ENCODE measurements at places on chromosomes 6 and 20.

- no peak for DNase-seq
Observed at GRCh38 chr6:120484146-120484545, 850.1 kb downstream of the TBC1D32 start.

GRCh38 chr6:32087574-32088486 is 21.3 kb downstream of the TNXB start:
- DNase-seq = peak; percentile 49

DNA sequence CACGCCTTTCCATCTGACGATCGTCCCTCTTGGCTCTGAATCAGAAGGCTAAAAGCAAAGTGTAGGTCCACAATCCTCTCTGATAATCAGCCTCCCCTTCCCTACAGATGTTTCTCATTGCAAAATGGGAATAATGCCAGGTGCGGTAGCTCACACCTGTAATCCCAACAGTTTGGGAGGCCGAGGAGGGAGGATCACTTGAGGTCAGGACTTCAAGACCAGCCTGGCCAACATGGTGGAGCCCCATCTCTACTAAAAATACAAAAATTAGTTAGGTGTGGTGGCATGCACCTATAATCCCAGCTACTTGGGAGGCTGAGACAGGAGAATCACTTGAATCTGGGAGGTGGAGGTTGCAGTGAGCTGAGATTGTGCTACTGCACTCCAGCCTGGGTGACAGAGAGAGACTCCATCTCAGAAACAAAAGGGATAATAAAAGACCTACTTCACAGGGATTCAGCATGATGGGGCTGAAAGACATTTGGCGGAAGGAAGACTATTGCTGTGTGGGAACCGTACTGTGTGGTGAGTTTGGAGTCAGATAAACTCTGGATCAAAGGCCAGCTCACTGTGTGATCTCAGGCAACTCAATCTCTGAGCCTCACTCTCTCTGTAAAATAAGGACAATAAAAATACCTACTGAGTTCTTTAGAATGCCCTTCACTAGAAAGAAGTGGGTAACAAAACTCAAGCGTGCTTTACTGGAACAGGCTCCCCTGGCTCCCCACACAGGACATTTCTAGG is 15.9 kb upstream of the SLC9A8 start:
- no peak for DNase-seq

DNA sequence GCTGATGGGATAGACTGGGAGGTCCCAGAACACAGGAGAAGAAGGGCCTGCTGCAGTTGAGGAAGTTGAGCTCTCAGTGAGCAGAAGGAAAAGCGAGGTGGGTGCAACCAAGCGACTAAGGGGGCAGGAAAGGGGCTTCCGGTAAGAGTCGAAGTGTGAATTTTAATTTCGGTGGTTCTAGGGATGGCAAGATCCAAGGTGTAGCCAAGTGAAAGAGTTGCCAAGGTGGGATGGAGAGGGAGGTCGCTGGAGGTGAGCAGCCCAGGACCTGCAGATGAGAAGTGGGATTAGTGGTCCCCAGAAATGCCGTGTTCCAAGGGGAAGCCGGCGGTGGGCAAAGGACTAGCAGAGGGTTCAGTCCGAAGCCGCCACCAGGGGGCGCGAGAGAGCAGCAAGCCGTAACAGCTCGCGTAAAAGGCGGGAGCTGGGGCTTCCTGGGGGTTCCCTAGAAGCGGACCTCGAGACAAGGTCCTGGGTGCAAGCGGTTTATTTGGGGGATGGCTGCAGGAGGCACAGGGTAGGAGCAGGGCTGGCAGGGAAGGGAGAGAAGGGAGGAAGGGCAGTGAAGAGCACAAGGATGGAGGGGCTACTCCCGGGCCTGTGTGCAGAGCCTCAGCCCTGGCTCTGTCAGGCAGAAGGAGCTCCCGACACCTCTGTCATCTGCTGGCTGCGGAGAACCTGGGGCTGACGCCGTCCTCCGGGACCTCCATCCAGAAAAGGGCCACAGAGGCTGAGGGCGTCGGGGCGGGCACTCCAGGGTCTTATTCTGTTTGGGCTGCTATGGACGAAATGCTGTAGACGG is 103.6 kb downstream of the PAX1 start:
- DNase-seq = peak; percentile 59

DNA sequence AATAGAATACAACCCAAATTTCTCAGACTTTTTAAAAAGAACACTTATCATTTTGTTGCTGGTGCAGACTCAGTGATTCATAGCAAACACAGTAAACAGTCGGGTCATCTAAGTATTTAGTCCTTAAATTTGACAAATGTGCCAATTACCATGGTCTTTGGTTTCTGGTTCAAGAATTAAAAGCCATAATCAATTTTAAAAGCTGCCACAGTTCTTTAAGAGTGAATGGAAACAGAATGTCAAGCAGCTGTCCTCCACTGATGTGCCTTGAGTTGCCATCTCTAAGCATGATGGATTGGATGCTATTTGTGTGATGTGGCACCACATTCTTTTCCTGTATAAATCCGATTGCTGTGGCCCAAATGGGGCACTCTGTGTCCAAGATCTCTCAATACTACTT is 67.2 kb upstream of the MLIP start:
- DNase-seq = no peak

GRCh38 chr6:131400779-131401496 is 172.1 kb upstream of the ARG1 start:
- DNase-seq = no peak

DNA sequence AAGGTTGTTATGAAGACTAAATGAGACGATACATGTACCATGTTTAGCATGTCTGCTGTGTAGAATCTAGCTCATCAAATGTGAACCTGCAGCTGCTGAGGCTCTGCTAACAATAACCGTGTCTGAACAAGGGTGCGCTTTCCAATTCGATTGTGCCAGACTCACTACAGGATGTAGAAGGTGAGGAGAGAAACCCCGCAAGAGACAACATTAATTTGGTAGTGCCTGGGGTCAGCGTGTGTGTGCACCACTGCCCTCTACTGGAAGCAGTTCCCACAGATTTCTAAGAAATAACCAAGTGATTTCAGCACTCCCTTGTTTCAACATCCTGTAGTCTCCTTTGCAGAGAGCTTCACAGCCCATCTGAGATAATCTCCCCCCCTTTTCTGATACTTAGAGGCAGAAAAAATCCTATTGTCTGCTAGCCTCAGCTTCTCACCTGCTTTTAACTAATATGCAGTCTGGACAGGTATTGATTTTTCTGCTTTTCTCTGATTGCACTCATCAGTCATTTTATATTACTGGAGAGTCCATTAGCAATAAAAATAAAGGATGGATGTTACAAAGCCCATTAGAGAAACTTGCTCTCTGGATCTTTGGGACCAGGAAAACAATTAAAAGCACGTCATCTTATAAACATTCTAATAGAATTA is 96.7 kb upstream of the BACH2 start:
- peak; percentile 85 for DNase-seq

GRCh38 chr20:62601172-62601571 is 41.1 kb upstream of the SLCO4A1 start:
- DNase-seq = no peak

DNA sequence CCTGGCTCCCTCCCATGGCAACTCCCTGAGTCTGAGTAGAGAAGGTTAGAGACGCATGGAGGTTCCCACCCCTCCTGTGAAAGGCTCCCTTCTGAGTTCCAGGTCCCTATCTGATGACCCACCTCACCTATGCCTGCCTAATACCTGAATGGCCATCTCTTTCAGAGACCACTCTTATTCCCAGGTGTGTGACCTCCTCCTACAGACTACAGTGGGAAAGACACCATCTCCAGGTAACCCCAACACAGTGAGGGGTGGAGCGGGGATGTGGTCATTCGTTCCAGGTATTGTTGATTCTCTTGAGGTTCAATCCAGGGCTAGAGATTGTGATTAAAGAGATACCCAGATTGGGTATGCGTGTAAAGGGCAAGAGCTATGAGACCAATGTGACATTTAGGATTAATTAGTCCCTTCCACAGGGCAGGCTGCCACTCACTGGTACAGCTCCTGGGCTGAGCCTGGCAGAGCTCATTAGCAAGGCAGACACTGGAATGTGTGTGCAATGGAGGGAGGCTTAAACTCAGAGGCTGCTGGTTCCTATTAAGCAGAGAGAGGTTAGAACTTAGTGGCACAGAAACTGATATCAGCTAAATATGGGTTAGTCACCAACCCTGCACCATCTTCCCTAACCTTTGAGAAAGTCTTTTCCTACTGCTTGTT is 46.5 kb upstream of the IER3 start:
- DNase-seq = no peak

DNA sequence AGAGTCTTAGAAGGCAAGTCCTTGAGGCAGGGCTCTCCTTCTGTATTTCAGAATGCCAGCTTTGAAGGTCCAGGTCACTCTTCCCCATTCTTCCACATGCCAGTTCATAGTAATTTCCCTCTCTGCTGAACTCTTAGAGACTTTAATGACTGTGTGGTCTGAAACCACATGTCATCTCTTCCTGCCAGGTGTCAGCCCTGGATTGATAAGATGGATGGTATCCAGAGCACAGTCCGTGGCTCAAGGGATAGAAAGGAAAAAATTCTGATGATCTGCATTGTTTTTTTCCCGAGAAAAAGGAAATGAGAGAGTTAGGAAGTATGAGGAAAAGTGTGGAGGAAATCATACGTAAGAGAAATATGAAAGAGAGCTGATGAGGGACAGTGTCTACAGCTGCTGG is 250.9 kb downstream of the TPBG start:
- DNase-seq = no peak

DNA sequence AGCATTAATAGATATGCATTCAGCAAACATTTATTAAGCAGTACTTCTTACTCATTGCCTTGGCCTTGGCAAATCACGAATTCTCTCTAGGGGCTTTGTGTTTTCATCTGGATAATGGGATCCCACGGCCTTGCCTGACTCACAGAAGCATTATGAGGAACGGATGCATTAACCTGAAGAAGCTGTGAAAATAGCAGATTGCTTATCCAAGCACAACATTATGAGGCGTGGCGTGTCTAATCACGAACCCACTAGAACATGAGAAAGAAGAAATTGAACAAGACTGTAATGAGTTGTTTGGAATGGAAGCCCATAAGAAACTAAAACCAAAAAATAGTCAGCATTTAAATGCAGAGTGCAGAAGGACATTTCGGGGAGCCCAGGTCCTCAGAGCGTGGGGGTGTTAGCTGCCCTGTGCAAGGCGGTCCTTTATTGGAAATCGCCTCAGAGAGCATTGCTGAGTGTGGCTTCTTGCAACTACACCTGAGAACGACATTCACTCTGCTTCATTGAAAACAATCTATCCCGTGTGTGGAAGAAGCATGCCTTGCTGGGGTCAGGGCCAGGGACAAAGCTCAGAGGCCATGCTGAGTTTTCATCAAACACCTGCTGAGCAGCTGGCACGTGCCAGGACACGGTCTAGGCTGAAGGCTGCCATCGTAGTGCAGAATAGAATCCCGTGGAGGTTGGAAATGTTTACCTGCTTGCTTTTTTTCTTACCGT is 179.9 kb downstream of the ZDHHC14 start:
- DNase-seq = no peak

DNA sequence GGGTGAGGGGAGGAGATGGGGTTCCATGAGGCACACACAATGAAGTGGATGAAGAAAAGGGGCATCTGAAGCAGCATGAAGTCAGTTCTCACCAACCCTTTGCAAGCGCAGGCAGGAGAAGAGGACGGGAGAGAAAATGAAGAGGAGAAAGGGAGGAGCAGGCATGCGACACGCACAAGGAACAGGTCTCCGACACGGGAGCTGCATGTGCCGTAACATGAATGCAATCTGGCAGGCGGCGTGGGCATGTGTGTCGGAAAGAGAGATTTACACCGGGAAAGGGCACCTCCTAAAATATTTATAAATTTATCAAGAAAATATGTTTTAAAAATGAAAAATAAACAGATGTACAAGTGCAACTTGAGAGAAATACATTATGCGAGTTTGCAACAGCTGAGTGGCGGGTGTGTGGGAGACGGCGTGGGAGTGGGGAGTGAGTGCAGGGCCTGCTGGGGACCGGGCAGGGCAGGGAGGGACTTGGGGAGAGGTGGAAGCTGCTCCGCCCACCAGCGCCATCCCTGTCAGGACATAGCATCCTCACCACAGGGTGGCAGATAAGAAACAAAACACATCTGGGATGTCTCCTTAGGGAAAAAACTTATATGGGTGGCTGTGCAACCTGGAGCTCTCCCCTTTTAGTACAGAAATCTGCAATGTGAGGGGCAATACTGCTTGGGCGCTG is 40.6 kb downstream of the GJA10 start:
- DNase-seq = no peak

DNA sequence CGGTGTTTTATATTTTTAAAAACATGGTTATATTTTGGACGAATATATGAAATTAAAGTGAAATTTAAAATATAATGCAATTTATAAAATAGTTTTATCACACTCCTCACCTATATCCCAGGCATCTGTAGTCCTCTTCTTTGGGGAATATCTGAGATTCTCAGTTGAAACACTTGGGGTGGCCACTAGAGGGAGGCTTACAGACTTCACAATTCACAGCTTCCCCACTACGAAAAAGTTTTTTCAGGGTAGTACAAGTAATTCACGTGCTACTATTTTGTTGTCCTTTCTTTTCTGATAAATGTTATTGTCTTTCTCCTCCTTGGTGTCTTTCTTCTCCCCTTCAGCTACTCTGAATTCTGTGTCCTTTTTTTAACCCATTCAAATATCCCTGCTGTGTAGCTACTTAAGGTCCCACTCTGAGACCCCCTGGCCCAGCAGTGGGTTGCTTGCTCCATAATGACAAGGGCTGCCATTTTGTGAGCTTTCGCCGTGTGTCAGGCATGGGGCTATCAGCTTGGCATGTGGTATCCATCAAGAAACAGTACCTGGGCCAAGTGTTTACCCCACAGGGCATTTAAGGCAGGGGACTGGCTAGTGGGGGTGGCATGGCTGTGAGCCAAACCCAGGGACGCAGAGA is 43.6 kb upstream of the PHACTR3 start:
- peak; percentile 49 for DNase-seq

GRCh38 chr6:1611572-1612298 is 2.0 kb downstream of the FOXC1 start:
- DNase-seq = peak; percentile 24

GRCh38 chr20:36544134-36545018 is 3.1 kb downstream of the MYL9 start:
- no peak for DNase-seq

GRCh38 chr20:38573413-38573812 is 7.6 kb upstream of the ADIG start:
- DNase-seq = peak; percentile 18

DNA sequence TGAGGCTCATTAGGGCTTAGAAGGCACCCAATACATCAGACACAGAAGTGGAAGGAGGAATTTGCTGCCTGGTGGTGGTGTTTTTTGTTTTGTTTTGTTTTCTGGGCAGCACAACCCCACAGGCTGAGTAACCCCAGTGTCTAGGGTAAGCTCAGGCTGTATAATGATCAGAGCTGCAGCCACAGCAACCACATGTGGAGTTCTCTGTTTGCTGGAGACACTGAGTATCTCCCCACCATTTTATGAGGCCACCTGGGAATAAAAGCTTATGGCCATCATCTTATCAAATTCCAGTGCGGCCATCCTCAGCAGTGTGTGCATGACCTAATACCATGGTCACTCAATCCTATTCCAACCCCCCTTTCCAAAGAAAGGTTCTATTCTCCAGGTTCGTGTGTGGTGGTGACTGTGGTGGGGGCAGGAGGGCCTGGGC is 3.4 kb upstream of the DLL1 start:
- no peak for DNase-seq

DNA sequence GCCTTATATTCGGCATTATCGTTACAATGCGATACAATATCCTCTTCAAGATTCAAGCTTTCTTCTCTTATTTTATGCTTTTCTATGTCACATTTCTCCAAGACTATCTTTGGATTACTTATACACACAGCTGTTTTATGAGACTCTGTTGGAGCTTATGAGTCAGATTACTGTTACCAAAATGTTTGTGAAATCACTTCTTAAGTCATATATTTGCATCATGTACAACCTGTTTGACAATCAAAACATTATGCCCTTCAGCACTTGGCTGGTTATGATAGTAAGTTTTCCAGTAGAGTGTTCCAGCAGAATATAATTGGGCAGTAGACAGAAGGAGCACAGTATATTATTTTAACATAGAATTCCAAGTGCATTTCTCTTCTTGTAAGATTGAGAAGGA is 35.2 kb downstream of the BMP6 start:
- no peak for DNase-seq

Measured in suppressor macrophage treated with lipopolysaccharide for 1 hour (primary cell).